ENCODE measurements at places on chromosomes 7 and 10.

GRCh38 chr7:107471292-107472070, 1.6 kb downstream of the GPR22 start:
- peak; percentile 57 for ATAC-seq

GRCh38 chr10:23994459-23995046, 214.4 kb upstream of the KIAA1217 start:
- ATAC-seq, result peak; percentile 87

DNA sequence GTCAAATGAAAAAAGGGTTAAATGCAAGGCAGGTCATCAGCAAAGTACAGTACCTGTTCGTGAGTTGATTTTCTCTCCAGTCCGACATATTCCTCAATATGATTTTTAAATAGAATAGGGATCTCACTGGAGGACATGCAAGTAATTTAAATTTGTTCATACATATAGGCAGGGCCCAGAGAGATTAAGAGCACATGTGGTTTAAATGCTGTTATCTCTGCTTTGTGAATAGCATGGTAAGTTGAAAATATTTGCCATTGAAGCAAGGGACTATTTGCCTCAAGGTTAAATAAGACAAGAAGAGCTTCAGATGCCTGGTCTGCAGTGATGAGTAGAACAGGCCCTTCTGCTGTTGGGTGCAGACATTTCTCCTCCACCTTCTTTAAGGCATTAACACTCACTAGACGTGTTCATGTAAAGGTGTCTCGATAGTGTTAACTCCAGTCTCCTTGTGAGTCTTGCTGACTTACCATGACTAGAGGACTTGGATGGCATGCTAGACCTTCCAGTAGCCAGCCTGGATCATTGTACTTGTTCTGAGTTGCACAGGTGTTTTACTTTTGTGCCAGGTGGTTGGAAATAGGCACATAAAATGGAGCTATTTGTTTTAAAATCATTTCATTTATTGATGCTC, 15.6 kb upstream of the AKR1C3 start:
- no peak for ATAC-seq

DNA sequence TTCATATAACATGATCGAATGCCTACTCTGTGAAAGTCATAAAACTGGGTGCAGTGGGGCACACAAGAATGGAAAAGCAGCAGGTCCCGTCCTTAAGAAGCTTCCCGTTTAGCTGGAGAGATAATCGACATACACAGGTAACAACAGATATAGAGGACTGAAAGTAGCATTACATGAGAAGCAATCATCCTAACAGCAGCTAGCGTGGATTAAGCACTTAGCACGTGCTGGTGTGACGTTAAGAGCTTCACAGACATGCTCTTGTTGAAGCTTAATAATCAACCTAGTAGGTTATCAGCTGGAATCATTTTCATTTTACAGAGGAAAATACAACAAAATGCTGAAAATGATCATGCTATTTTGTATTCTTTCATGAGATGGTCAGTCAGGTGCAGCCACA, 184.8 kb downstream of the GPAM start:
- ATAC-seq, result no peak

- ATAC-seq, result no peak
Observed at GRCh38 chr10:9781666-9782065, 1236.0 kb upstream of the CELF2 start.

DNA sequence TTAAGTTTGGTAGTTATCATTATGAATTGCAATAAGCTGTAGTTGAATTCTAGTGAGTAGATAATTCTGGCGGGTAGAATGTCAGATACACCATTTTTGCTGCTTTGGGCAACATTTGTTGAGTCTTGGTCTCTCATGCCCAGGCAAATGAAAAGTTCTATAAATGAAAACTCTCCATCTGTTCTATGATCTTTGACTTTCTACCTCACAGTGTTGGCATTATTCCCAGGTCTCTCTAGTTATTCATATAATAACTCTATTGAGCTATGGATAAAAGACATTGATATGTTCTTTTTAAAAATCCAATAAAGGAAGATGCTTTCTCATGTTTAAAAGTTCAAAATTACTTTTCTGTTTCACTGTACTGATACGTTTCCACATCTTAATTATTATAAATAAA, 415.3 kb upstream of the SEMA3D start:
- 0 out of 3 replicates have a peak, but pooled peaks have one; percentile 30 for ATAC-seq

DNA sequence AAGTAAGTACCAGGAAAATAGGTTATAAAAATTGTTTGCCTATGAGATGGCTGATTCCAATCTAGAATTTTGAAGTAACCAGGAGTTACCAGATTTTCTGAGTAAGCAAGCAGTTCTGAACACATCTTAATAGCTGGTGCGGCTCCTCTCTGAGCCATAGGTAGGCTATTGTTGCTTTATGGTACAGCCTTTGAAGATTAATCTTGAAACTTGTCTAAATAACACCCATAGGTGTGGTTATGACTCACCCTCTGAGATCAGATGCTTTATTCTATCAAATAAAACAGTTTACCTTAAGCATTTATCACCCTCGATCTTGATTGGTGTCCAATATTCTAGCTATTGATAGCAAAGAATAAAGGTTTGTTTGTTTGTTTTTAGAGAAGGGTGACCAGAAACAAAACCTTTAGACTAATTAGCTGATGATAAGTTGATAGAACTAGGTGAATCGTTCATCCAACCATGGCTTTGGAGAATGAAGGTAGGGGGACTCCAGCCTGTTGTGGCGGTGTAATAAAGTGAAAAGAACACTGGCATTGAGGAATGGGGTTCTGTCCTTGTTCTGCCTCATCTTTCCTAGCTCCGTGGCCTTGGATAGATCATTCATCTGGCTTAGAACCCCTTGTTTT, 72.2 kb downstream of the VTI1A start:
- no peak for ATAC-seq

DNA sequence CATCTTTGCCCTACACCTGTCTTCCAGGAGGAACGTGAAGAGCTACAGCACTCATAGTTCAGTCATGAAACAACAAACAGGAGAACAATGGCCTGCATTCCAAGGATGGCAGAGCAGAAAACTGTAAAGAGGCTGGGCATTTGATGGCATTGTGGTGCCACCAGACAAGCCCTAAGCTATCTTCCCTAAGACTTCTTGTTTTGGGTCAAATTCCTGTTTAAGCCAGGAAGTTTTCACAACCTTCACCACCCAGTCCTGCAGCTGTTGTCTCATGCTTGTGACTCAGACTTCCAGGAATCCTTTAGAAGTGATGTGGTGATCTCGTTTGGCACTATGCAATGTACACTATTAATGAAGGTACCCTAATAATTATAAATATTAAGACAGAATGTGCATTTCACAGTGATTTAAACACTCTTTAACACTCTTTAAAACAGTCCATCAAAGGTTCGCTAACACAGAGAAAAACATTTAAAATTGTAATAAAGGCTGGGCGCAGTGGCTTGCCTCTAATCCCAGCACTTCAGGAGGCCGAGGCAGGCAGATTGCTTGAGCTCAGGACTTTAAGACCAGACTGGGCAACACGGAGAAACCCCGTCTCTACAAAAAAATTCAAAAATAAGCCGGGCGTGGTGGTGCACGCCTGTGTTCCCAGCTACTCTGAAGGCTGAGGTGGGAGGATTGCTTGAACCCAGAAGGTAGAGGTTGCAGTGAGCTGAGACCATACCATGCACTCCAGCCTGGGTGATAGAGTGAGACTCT, 2.7 kb upstream of the HERPUD2 start:
- ATAC-seq, result no peak

DNA sequence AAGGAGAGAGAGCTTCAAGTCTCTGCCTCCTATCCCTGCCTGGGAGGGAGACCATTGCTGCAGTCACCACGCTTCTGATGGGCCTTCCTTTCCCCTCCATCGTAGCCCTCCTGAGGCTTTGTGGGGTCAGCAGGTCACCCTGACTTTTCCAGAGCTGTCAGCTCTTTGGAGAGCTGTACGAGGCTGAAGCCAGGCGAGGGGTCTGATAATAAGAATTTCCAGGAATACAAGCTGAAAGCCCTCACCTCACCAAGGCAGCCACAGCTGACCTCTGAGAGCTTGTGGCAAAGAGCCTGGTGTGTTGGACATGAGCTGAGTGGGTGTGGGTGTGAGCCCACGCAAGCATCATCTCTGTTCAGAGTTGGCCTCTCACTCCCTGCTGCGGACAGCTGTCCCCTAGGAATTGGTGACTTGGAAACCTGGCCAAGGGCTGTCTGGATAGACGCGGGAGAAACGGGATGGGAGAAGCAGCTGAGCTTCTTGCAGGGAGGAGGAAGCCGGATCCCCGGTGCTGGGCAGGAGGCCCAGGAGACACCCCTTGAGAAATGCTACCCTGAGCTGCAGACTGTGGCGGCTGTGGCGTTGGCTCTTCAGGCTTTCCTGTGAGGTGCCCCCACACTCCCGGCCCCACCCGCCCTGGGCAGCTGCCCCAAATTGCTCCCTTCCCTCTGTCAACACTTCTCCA, 122.1 kb upstream of the BTBD16 start:
- ATAC-seq, result no peak

GRCh38 chr10:1210667-1211066, 154.5 kb downstream of the WDR37 start:
- no peak for ATAC-seq

- ATAC-seq, result no peak
Observed at GRCh38 chr7:84800846-84801245, 386.0 kb downstream of the SEMA3D start.

DNA sequence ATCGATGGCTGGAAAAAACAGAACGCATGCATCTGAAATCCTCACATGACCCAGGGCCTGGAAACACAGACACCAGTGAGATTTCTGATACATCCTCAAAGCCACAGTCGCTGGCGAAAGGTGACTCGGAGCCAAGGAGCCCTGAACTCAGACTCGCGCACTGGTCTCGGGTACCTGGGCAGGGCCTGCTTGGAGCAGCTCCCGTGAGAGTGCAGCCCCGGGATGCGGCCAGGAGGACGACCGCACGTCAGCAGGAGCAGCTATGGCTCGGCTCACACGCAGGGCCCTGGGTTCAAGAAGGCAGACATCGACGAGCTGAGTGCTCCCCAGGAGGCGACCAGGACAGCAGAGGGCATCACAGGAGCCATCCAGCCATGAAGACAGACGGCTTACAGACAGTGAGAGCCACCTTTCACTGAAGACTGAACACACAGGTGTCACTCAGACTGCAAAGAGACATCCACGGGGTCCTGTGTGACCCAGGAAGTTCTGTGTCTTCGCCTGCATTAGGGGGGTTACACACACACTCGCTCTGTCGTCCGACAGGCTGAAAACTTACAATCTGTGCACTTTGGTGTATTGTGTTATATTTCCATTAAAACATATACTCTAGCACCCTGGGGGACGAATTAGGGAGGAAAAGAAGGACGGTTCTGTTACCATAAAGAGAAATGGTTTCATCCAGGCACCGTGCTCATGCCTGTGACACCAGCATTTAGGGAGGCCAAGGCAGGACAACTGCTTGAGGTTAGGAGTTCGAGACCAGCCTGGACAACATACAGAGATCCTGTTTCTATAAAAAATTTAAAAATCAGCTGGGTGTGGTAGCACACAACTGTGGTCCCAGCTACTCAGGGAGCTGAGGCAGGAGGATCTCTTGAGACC, 227.7 kb downstream of the MAD1L1 start:
- no peak for ATAC-seq

DNA sequence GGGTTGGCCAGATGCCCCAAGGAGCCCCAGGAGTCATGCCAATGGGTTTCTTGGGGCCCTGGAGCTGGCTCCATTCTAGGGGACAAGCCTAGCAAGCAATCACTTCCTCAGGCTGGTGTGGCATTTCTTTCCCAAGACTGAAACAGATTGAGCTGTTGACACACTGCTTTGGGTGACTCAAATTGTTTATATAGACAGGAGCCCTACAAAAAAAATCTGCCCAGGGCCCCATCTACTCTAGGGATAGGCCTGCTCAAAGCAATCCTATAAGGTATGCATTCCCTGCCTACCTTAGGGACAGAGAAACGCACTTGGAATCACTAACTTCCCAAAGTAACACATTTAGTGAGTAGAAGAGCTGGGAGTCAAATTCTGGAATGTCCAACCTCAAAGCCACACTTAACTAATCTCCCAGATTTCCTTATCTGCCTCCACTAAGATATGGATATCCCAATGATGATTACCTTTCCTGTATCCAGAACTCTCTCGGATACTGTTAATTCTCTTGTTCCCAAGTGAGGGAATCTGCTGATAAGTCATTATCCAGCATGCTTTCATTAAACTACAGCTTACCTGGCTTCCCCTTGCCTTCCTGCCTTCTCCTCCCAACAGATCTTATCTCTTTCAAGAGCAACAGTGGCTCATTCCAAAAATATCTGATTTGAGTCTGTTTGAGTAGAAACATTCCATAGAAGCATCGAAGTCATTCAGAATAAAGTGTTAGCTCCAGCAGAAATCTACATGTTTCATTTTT, 3.1 kb downstream of the ABLIM1 start:
- peak; percentile 40 for ATAC-seq

DNA sequence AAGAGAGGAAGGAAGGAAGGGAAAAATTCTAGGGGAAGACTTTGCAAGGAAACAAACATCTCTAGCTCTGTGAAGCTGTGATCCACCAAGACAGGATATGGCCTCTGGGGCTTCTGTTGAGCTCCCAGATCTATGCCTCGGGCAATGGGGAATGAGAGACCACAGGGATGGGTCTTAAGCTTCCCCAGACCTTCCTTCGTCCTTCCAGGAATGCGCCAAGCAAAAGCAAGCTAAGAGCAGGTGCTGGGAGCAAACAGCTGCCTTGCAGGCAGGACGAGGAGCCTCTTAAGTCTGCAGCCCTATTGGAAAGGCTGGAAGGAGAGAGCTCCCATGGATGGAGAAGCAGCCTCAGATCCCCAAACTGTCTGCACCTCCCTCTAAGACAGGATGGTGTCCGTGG, 21.9 kb upstream of the ELN start:
- ATAC-seq, result no peak

DNA sequence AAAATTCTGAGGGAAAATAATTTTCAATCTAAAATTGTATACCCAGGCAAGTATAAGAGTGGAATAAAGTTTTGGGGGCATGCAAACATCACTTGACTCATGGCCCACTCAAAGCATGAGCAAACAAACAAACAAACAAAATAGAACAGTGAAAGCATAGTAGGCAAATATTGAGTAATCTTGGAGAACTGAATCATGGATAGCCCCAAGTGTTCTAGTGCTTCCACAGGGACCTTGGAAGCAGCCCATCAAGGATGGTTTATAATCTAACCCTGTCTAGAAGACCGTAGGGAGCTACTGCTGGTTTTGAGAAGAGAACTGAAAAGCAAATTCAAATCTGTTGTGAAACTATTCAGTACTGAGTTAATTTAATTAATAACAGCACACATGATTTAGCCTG, 22.1 kb downstream of the POLR3A start:
- ATAC-seq, result no peak

DNA sequence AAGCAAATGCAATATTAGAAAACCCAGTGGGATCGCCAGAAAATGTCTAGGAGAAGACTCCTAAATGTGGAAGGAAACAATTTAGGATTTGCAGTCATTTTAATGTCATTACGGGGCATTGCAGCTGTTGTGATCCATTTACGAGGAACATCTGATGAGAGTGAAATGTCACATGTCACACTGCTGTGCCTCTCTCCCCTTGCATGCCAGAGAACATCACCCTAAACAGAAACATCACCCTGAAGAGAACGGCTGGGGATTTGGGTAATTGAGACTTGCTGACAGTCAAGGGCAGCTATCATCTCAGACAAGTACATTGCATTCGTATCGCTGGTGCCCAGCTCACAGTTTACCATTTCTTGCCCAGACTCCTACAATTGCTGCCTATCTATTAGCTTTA, 785.7 kb upstream of the POM121L12 start:
- ATAC-seq, result no peak

Data from SK-N-SH treated with all-trans-retinoic acid at 6 μM for 48 hours (cell line).